Right ventricle myocardium superior (tissue), 1 donor: ENCODE measurements at places on chromosomes 4 and X. TPM values are rescaled to one million over a fixed set of nuclear protein-coding genes. Genes with fewer than 3 reads are reported as not detected.
A peak's percentile ranks its signal among the peaks of the same experiment; 100 is the strongest.

Gene TRIM61
- 2.0 TPM for total RNA-seq

DNA sequence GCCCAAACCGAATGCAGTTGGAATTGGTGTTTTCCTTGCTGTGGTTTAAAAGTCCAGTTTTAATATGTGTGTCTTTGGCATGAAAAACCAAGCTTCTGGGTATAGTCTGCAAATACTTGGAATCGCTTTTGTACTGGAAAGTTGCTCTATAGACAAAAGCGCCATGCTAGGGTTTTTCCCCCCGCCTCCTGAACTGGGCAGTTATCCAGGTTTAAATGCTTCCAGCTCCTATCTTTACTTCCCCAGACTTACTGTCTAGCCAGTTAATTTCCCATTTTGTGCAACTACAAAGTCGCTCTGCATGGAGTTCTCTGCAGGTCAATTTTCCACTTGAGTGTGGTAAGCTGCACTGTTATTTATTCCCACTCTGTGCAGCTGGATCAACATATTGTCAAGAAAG is 2.7 kb downstream of the RASL11B start:
- no peak for DNase-seq

Gene IDH3G
- 76.9 TPM for total RNA-seq

GRCh38 chrX:119145241-119145653 is 17.6 kb upstream of the KIAA1210 start:
- DNase-seq, result no peak

Gene TRAM1L1
- 0.56 TPM for total RNA-seq

DNA sequence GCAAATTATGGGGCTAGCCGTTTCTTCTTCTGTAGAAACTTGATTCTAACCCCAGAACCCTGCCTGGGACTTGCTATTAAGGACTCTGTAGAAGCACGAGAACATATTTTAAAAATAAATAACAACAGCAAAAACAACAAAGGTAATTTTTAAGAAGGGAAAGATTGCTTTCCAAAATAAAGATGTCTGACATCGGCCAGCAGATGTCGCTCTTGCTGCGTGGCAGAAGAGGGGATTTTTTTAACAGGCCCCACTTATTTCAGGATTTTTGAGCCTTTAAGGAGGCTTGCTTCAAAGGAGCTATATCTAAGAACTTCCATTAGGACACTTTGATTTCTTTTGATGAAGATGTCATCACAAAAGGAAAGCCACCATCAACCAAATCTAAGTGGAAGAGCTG is 62.8 kb upstream of the EGFL6 start:
- DNase-seq, result peak; percentile 48

- DNase-seq, result no peak
Measured at GRCh38 chrX:150156615-150157014, 206.5 kb upstream of the MAMLD1 start.

DNA sequence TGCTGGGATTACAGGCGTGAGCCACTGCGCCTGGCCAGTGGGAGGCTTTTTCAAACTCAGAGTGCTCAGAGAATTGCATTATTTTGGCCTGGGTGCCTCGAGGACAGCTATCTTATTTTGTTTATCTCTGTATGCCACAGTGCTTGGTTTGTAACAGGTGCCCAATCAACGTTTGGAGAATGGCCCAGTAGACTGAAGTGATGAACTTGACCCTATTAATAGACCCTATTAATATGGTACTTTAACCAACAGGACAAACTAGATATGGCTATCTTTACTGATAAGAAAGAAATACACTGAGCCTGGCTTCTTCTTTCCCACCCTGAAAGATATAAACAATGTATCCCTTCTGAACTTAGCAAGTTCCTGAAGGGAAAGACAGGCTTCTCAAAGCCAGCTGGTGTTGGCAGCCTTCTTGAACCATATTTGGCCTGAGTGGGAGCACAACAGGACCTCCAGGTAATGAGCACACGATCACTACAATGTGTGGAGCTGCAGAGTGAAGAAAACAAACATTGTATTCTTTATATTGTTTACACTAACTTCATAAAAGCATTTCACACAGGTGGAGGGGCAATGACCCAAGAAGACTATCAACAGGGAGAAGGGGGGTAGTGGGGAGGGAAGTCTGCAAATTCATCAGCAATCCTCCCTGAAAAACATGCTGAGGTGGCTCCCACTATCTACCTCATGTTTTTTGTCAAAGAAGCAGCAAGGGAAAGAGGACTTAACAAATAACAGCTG is 41.7 kb downstream of the PRPS1 start:
- no peak for DNase-seq

- DNase-seq, result no peak
Measured at GRCh38 chrX:17584248-17584681, 153.0 kb upstream of the SCML1 start.

Gene KLB
- total RNA-seq, result 0.13 TPM

- no peak for DNase-seq
Measured at GRCh38 chr4:125387770-125388169, 73.0 kb downstream of the FAT4 start.

GRCh38 chr4:186693159-186693815 is 30.4 kb downstream of the FAT1 start:
- DNase-seq, result peak; percentile 68

Gene DKK2
- 0.75 TPM for total RNA-seq

GRCh38 chrX:130869239-130869638 is 33.8 kb downstream of the ENOX2 start:
- DNase-seq, result no peak

- no peak for DNase-seq
Measured at GRCh38 chr4:164508097-164508496, 245.8 kb upstream of the SMIM31 start.

DNA sequence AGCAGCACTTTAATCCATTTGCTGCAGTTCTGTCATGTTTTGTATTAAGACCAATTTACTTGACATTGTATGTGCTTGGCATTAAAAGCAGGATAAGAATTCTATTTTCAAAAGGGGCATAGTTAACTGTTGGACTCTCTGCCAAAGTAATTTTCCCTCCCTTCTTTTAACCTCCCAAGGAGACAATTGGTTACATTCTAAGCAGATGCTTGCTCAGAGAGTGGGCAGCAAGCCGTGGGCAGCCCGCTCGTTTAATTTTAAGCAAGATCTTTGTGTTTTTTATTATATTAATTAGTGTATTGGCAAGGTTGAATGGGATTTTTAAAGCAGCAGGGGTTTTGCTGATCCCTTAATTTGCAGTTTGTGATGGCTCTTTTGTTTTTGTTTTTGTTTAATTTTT is 37.1 kb upstream of the KLHL8 start:
- no peak for DNase-seq
